ENCODE measurements at places on chromosomes 11 and 22.
A peak's percentile ranks its signal among the peaks of the same experiment; 100 is the strongest.

- no peak for DNase-seq
Observed at GRCh38 chr22:24583221-24584165, 9.4 kb downstream of the LRRC75B start.

DNA sequence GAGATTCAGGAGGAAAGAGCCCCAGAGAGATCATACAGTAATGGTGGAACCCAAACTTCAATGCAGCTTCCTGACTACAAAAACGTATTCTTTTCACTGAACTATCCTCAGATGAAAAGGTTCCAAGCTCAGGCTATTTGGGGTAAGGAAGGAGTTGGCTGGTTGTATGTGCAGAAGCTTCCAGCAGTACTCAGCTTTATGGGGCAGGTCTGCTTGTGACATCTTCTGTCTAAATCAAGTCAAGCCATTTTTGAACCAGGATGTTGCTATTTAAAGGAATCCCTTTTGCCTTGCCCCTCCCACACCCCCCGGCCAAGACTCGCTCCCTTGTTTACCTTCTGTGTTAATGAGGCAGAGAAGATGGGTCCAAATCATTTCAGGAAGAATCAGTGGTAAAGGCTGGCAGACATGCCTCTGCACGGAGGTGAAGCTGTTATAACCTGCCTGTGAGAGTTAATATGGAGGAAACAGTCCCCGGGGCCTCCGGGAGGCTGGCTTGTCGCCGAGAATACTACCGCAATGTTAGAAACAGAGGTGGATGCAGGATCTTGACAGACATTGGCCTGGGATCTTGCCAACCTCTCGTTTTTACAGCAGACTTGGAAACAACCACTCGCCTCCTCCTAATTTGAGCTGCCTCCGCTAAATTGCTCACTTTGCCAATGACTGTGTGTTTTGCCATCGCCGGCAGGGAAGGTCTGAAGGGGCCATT, 45.4 kb downstream of the TIMP3 start:
- no peak for DNase-seq

DNA sequence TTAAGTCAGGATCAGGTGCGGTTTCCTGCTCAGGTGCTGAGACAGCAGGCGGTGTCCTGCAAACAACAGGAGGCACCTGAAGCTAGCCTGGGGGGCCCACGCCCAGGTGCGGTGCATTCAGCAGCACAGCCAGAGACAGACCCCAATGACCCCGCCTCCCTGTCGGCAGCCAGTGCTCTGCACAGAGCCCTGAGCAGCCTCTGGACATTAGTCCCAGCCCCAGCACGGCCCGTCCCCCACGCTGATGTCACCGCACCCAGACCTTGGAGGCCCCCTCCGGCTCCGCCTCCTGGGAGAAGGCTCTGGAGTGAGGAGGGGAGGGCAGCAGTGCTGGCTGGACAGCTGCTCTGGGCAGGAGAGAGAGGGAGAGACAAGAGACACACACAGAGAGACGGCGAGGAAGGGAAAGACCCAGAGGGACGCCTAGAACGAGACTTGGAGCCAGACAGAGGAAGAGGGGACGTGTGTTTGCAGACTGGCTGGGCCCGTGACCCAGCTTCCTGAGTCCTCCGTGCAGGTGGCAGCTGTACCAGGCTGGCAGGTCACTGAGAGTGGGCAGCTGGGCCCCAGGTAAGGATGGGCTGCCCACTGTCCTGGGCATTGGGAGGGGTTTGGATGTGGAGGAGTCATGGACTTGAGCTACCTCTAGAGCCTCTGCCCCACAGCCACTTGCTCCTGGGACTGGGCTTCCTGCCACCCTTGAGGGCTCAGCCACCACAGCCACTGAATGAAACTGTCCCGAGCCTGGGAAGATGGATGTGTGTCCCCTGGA, at the start of gene MYO7A:
Gene MYO7A (plus strand): TSS at position 327 of the 772 bp plus-strand sequence. CDS start 2,389 bp downstream, outside the sequence.
- peak; percentile 16 for DNase-seq

DNA sequence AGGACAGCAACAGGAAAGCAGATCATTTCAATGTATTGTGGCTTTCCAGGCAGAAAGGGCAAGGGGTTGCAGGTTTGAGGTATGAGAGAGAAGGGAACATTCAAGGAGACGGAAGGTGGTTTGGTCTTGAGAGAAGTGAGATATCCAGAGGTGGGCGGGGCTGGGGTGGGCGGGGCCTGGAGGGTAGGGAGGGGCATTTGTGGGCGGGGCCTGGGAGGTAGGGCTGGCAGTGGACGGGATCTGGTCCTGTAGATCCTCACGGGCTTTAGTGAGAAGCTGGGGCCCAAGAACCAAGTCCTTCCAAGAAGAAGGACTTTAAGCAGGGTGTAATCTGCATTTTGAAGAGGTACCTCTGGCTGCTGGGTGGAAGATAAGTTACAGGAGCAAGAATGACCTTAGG, 199.2 kb downstream of the MN1 start:
- no peak for DNase-seq

GRCh38 chr11:110903830-110904229, 191.6 kb upstream of the ARHGAP20 start:
- peak; percentile 66 for DNase-seq

DNA sequence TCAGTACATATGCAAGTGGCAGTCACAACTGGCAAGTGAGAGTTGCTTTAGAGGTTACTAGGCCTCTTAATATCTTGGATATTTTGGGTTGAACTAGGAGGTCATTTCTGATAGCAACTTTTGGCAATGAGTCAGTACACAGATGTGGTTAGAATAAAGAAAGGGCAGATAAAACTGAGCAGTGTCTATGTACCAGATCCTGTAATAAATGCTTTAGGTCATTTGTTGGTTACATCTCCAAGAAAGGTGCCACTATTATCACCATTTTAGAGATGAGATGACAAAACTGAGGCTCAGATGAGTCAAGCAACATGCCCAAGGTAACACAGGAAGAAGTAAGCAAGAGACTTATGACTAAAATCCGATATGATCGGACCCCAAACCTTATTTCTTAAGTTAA, 25.0 kb downstream of the MAML2 start:
- DNase-seq = no peak

- peak; percentile 79 for DNase-seq
Observed at GRCh38 chr11:65899356-65900124, 648 bp downstream of the FOSL1 start.

DNA sequence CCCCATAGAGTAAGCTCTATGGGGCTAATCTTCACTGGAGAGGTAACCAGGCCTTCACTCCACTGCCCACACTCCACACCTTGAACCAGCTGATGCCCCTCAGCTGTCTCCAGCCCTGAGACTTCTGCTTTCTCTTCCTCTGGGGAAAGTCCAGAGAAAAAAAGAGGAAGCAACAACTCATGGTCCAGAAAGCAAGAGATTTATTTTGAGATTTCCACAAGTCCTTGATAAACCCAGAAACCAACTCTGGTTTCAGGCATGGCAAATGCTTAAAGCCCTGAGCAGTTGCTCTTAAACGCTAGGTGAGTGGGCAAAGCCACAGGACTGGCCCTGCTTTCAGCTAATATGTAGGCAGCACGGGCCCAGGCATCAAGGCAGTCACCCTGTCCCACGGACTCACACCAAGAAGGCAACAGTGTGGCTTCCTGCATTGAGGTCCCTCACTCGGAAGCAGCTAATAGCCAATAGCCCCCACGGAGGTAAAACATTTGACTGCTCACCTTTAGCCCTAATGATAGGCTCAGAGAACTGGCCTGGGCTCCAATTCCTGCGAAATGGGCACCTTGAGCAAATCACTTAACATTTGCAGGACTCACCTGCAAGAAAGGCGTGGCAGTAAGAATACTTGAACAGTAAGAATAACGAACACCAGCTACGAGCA, 4.3 kb downstream of the CYB561A3 start:
- no peak for DNase-seq

DNA sequence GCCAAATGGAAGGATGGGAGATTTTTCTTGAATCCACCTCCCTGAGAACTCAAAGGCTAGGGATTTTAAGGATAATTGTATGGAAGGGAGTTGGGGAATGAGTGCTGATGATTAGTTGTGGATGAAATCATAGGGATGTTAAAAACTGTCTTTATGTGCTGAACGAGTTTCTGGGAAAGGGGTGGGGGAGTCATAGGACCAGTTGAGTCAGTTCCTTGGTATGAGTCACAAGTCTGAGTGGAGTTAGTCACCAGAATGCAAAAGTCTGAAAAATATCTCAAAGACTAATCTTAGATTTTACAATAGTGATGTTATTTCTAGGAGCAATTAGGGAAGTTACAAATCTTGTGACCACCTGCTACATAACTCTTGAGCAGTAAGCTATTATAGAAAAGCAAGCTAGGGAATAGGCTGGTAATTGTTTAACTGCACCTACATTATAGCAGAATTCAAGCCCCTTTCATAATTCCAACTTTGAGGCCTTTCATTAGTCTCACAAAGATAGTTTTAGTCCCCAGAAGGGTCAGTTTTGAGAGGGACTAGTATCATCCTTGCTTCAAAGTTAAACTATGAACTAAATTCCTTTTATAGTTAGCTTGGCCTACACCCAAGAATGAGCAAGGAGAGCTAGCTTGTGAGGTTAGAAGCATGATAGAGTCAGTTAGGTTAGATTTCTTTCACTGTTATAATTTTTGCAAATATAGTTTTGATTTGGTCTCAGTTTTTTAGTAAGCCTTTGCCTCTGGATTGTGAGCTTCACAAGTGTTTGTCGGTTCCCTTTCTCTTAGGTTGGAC, 668.0 kb downstream of the ETS1 start:
- DNase-seq = peak; percentile 91

GRCh38 chr22:49100316-49100715, 727.4 kb downstream of the BRD1 start:
- DNase-seq = no peak

DNA sequence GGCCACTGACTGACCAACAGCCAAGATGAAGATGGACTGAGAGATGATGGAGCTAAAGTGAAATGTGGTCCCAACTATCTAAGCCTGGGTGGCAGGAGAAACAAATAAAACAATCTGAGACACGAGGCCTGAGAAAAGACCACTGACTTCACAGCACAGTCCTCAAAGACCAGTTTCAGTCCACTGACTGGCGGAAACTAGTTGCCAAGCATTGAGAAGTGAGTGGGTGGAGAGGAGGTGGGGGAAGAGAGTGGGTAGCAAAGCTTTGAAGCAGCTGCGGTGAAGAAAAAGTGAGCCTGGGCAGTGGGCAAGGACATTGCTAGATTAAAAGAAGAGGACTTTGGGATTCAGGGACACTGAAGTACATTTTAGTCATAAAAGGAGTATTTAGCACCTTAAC, 1.9 kb downstream of the MS4A1 start:
- DNase-seq = no peak

DNA sequence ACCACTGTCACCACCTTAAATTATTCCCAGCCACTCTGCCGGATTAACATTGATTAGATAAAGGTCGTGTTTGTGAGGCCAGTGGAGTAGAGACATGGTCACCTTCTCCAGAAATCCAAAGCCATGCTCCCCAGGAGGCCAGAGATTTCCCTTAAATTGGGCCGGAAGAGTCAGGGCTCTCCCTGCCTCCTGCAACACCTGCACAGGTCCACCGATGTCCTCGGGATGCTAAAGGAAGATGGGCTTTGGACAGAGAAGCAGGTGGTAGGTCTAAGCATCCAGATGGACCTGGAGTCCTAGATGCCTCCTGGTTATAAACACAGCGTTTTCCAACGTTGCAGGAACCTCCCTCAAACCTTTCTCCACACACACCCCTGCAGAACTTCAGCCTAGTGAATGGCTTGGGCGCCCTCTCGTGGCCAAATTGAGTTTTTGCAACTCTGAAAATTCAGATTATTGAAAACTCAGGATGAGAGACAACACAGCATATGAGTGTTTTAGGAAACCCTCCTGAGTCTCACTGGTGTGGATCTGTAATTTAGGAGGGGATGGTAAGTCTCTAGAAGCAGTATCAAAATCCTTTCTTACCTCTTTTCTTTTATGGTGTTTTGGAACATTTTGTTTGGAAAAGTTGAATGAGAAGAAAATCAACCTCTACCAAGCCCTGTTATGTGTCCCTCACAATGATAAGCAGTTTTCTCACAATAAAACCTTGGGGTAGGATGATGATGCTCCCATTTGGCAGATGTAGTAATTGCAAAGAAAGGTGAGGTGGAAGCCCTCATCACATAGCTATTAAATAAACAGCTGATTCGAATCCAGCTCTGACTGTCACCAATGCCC, 109.6 kb downstream of the RRAS2 start:
- DNase-seq = peak; percentile 48

- peak; percentile 37 for DNase-seq
Observed at GRCh38 chr11:67053896-67054329, 2.7 kb upstream of the RHOD start.

DNA sequence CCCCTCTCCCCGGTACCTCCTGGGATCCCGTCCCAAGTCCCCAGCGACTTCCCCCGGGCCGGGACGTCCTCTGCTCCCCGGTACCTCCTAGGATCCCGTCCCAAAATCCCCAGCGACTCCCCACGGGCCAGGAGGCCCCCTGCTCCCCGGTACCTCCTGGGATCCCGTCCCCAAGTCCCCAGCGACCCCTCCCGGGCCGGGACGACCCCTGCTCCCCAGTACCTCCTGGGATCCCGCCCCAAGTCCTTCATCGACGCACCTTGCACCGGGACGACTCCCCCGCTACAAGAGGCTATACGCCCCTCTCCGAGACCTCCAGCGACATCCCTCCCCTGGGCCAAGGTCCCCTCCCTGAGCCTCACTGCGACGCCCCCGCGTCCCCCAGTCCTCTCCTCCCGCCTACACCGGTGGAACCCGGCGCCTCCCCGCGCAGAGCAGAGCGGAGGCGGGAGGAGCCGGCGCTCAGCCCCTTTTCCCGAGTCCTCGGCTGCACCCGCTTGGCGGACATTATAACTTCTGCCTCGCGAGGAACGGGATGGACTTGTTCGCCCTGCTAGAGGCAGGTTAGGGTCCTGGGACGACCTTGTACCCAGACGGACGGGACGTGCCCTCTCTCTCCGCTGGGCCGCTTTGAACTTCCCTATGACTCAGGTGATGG, 912 bp downstream of the KREMEN1 start:
- DNase-seq = peak; percentile 22

- DNase-seq = no peak
Observed at GRCh38 chr11:75420224-75421034, 12.6 kb downstream of the KLHL35 start.

DNA sequence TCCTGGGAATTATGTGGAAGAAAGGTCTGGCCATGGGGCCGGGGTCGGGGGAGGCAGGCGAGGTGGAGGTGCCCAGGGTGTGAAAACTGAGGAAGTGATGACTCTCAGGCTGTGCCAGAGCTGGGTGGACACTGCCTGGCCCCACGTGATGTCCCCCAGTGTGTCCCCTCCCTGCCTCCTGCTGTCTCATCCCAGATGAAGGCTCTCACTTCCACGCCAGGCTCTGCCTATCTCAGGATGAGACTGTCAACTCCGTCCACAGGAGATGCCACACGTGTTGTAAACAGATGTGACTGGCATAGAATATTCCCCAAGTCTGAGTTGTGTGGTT, 51.4 kb downstream of the RPS6KA4 start:
- no peak for DNase-seq

- DNase-seq = peak; percentile 60
Observed at GRCh38 chr11:72808331-72808798, 5.8 kb upstream of the ATG16L2 start.

Data from fibroblast of skin of abdomen (primary cell).